ENCODE measurements at places on chromosomes 13 and 19.
A peak's percentile ranks its signal among the peaks of the same experiment; 100 is the strongest.

GRCh38 chr13:53174545-53174944 lies 145.9 kb downstream of the OLFM4 start:
- DNase-seq, result no peak

- no peak for DNase-seq
Measured at GRCh38 chr13:26558987-26559386, 1.5 kb downstream of the WASF3 start.

GRCh38 chr19:38152461-38153379 lies 71.3 kb downstream of the DPF1 start:
- no peak for DNase-seq

DNA sequence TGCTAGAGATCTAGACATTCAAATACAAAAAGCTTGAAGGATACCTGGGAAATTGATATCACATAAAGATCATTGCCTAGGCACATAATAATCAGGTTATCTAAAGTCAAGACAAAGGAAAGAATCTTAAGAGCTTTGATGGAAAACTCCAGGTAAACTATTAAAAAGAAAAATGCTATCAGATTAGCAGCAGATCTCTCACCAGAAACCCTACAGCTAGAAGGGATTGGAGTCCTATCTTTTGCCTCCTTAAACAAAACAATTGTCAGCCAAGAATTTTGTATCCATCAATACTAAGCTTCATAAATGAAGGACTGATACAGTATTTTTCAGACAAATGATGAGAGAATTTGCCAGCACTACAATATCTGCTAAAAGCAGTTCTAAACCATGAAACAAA lies 682.4 kb upstream of the ATXN8OS start:
- DNase-seq, result no peak

DNA sequence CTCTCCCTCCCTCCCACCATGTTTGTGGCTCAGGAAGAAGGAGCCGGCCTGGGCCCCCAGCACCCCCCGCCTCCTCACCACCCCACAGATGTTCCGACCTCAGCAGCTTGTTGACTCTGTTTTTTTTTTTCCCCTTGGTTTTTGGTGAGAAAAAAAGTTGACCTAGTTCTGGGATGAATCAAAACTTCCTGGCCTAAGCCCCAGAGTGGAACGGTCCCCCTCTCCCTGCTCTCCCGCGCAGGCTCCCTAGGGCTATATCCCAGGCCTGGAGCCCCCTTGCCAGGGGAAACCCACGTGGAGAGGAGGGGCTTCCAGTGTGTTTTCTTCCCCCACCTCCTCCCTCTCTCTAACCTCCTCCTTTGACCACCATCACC lies 4.0 kb downstream of the COL5A3 start:
- DNase-seq, result no peak

GRCh38 chr19:17582613-17583012 lies 27.2 kb downstream of the COLGALT1 start:
- DNase-seq, result no peak

DNA sequence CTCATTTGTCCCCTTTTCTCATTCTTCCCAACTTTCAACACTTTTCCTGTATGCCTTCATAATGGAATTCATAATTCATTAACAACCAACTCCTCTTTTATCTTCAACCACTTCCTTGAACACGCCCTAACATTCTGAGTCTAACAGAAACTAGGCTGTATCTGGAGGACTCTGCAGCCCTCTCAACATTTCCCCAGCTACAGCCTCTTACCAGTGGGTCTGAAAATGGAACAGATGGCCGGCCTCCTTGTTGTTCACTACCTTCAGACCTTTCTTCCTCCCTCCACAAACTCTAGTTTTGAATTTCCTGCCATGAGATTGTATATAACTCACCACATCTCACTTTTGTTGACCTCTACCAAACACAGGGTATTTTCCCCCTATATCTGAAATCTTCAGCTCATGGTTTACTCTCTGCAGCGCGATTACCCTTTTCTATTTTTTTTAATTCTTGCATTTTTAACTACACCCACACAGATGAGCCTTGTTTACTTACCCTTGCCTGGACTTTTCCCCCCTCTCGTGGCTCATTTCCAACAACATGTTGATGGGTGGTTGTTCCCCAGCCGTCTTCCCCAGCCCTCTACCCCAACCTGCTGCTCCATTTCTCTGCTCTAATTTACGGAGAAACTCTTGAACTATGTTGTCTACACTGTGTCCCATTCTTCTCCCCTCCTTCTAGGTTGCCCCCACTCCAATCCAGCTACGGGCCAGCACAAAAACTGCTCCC lies 846 bp downstream of the ZNF790 start:
- DNase-seq, result no peak

- peak; percentile 54 for DNase-seq
Measured at GRCh38 chr13:22040810-22041364, 370.0 kb downstream of the FGF9 start.

DNA sequence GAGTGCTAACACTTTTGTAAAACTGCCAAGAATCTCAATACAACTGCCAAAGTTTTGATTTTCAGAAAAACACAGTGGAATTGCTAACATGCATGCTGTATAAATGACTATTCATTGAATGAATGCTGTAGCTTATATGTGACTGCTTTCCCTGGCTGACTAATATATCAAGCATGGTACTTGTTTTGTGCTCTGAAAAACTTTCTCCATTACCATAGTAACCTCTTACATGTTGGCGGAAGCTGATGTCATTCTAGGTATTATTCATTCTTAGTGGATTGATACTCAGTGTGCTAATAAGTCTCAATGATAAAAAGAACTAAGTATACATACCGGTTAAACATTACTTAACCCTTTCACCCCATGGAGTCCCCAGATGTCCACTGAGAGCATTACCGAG lies 166.1 kb upstream of the MYO16 start:
- no peak for DNase-seq

- no peak for DNase-seq
Measured at GRCh38 chr13:25982907-25983306, 68.9 kb downstream of the SHISA2 start.

GRCh38 chr19:56177564-56178243 lies 1.9 kb downstream of the GALP start:
- no peak for DNase-seq

DNA sequence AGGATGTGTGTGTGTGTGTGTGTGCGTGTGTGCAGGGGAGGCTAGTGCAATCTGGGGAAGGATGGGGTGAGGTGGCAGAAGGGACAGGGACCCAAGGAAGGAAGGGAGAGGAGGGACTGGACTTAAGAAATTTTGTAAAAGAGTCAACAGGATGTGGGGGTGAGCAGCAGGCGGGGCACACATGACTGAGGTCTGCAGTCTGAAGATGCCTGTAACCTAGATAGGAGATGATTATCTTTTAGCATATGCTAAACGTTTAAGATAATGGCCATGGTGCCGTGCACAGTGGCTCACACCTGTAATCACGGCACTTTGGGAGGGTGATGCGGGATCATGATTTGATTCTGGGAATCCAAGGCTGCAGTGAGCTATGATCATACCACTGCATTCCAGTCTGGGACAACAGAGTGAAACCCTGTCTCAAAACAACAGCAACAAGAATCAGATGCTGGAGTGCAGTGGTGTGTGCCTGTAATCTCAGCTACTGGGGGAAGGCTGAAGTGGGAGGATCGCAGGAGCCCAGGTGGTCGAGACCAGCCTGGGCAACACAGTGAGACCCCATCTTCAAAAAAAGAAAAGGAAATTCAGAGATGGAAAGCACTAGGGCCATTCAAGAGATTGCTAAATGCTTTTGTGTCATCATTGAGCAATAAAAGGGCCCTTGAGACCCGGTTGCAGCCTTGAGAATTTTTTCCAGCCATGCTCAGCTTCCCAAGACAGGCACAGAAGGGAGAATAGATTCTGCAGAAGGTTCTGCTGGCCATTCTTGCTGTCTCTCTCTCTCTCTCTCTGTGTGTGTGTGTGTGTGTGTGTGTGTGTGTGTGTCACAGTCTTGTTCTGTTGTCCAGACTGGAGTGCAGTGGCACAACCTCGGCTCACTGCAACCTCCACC lies 3.8 kb upstream of the ZNF414 start:
- DNase-seq, result no peak

GRCh38 chr13:31435536-31435935 lies 235.8 kb downstream of the B3GLCT start:
- no peak for DNase-seq

DNA sequence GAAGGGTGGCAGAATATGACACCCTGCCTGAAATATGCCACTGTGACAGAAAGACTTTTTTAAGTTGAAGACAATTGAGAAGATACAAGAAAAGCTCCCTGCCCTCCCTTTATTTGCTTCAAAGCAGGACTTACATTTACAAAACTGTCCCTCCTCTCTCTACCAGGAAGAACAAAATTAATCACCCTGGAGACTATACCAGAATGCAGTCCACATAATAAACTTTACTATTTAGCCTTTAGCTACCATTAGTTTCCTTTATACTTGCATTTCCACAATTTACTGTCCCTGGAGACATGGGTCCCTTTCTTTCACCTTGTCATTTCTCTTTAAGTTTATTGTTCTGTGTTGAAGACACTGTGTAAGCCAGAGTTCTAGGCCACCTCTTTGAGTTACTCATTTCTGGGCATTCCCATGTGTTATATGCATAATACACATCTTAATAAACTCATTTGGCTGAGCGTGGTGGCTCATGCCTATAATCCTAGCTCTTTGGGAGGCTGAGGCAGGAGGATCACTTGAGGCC lies 238.8 kb downstream of the RFC3 start:
- no peak for DNase-seq

DNA sequence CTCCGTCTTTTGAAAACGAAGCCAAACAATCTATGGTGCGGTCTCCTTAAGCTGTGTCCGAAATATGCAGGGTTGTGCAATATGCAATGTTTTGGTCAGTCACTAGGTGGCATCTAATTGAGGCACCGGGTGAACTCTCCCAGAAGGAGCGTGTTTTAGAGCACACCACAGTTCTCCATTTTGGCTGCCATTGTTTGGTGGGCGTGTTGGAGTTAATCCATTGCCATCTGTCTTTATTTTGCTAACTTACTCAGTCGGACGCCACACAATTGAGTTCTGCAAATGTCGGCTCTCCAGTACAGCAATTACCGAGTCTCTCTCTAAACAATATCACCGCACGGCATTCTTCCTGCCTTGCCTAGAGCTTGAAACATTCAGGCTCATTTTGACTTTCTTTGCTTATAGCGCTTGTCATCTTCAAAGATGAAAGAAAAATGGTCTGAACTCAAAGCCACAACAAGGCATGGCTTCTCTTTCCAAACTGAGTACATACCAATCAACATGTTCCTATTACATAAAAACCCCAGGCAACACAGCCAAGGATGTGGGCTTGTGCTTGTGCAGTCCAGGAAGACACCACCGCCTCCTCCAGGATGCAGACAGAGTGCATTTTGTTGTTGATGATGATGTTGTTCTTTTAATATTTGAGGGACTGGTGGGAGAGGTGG lies 182.0 kb upstream of the SERP2 start:
- DNase-seq, result no peak

DNA sequence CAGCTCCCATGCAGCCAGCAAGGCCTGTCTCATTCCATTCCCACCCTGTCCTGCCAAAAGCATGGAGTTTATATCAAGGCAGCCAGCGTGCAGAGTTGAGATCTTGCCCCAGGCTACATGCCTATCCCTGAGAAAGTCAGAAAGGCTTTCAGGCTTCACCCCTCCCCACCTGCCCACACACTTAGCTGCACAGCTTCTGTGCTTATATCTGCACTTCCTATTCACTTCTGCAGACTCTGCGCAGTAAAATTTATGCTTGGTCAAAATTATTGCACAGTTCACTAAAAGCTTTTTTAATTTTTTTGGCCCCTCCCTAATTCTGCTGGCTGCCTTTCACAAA lies 12.5 kb upstream of the ZNF675 start:
- no peak for DNase-seq

GRCh38 chr13:95258619-95259194 lies 42.5 kb downstream of the ABCC4 start:
- DNase-seq, result no peak

DNA sequence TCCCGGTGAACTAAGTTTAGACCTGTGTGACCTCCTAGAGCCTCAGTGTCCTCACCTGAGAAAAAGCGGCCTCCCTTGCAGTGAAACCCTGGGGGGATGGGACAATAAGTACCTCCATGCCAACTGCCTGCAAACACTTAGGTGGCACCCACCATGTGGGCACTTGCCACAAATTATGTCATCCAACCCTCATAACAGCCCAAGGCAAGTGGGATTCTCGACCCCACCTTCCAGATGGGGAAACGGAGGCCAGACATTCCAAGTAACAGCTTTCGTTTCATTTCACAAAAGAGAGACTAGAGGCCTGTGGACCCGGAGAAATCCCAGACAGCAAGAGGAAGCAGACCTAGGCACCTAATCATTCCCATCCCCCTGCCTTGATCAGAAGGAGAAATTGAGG lies 6.9 kb downstream of the REX1BD start:
- no peak for DNase-seq

GRCh38 chr13:85521657-85522056 lies 277.6 kb downstream of the SLITRK6 start:
- no peak for DNase-seq

DNA sequence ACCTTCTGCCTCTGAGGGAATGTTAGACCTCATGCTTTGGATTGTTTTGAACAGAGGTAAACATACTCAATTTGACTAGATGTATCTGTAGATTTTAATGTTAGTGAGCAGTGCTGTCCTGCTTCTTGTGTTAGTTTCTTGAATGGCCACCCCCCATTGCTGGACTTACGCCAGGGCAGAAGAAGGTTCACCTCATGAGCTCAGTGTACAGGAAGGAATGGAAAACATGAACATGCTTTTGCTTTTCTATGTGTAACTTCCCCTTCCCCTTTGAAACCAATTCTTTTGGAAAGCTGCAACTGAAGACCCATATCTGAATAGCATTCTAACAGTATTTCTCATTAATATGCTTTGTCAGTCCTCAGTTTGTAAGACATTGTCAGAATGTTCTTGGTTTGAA lies 32.3 kb downstream of the WASF3 start:
- DNase-seq, result no peak

- DNase-seq, result no peak
Measured at GRCh38 chr13:21675095-21675991, 4.5 kb downstream of the FGF9 start.

GRCh38 chr19:43462785-43463380 lies 2.5 kb downstream of the LYPD3 start:
- no peak for DNase-seq

GRCh38 chr19:56176881-56177280 lies 1.1 kb downstream of the GALP start:
- no peak for DNase-seq

- no peak for DNase-seq
Measured at GRCh38 chr13:85287528-85287927, 511.7 kb downstream of the SLITRK6 start.

- DNase-seq, result no peak
Measured at GRCh38 chr13:48199404-48199946, 33.5 kb upstream of the ITM2B start.

GRCh38 chr19:18014197-18014596 lies 6.2 kb downstream of the ARRDC2 start:
- DNase-seq, result no peak

- no peak for DNase-seq
Measured at GRCh38 chr19:33275933-33276619, 26.3 kb downstream of the CEBPA start.

GRCh38 chr13:74093691-74094090 lies 40.5 kb downstream of the KLF12 start:
- no peak for DNase-seq

GRCh38 chr13:50787316-50788195 lies 55.9 kb downstream of the DLEU7 start:
- peak; percentile 10 for DNase-seq

Measured in H1 (cell line).